ENCODE measurements at places on chromosomes 1 and 21. TPM values are rescaled to one million over a fixed set of nuclear protein-coding genes. Genes with fewer than 3 reads are reported as not detected.

DNA sequence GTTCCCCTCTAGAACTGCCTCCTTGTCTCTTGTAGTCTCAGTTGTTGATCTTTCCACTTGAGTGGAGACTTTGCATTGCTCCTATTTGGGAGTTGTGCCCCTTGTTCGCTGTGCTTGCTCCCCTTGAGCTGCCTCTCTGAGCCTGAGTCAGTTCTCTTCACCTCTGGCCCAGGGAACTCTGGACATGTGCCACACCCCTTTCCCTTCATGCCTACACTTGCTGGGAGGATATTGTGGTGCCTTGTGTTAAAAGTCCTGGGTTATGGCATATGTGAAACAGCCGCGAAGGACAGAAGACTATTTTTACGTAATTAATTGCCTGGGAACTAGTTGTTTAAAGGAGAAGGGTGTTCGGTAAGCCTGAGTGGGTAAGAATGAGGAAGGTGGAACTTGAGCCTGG lies 32.2 kb upstream of the RPTN start:
- no peak for DNase-seq

GRCh38 chr1:63960326-63960725 lies 186.5 kb downstream of the ROR1 start:
- no peak for DNase-seq

DNA sequence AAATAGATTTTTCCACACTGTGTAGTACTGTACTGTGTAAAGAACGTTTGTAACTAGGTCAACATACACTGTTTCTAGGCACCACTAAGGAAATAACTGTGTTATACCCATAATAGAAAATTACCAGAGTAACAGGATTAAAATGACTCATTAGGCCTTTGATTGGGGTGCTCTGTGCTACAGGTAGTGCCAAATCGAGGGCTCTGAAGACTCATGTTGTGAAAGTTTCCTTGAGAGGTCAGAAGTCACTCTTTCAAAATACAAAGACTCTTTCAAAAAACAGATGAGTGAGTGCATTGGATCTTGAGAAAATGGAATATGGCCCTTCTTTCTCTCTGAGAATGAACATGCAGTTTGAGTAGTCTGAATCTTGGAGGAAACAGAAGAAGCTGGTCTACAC lies 143.0 kb downstream of the MRPL39 start:
- peak; percentile 26 for DNase-seq

DNA sequence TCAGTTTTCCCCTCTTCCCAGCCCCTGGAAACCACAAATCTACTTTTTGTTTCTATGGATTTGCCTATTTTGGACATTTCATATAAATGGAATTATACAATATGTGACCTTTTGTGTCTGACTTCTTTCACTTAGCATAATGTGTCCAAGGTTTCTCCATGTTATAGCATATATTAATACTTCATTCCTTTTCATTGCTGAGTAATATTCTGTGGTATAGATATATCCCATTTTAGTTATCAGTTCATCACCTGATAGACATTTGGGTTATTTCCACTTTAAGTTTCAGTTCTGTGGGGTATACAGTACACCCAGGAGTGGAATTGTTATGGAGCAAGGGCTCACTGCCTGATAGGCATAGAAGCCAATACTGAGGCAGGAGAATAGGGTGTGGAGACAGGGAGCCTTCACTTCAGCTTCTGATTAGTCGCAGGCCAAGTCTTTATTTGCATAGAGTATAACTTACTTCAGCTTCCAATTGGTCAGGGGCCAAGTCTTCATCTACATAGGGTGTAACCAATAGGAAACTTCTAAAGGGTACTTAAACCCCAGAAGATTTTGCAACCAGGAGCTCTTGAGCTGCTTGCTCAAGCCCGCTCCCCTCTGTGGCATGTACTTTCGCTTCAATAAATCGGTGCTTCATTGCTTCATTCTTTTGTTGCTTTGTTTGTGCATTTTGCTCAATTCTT lies 8.3 kb upstream of the NVL start:
- no peak for DNase-seq

GRCh38 chr1:102032534-102032933 lies 35.8 kb upstream of the OLFM3 start:
- DNase-seq = no peak

- peak; percentile 78 for DNase-seq
These were observed 151.2 kb downstream of the OMA1 start for GRCh38 chr1:58395355-58395754.

The DMRTA2 gene
- not detected for total RNA-seq

The LCE3D gene
- total RNA-seq = not detected

The GOLT1A gene
- not detected for total RNA-seq

All from endothelial cell of umbilical vein (primary cell).